ENCODE measurements at places on chromosomes 5 and 9. TPM values are rescaled to one million over a fixed set of nuclear protein-coding genes. Genes with fewer than 3 reads are reported as not detected.

The DMRTA1 gene
- total RNA-seq, result 6.2 TPM

- no peak for DNase-seq
Observed at GRCh38 chr5:176529741-176530141, 7.5 kb downstream of the RNF44 start.

- DNase-seq, result no peak
Observed at GRCh38 chr5:49953-50544, 41.9 kb upstream of the PLEKHG4B start.

DNA sequence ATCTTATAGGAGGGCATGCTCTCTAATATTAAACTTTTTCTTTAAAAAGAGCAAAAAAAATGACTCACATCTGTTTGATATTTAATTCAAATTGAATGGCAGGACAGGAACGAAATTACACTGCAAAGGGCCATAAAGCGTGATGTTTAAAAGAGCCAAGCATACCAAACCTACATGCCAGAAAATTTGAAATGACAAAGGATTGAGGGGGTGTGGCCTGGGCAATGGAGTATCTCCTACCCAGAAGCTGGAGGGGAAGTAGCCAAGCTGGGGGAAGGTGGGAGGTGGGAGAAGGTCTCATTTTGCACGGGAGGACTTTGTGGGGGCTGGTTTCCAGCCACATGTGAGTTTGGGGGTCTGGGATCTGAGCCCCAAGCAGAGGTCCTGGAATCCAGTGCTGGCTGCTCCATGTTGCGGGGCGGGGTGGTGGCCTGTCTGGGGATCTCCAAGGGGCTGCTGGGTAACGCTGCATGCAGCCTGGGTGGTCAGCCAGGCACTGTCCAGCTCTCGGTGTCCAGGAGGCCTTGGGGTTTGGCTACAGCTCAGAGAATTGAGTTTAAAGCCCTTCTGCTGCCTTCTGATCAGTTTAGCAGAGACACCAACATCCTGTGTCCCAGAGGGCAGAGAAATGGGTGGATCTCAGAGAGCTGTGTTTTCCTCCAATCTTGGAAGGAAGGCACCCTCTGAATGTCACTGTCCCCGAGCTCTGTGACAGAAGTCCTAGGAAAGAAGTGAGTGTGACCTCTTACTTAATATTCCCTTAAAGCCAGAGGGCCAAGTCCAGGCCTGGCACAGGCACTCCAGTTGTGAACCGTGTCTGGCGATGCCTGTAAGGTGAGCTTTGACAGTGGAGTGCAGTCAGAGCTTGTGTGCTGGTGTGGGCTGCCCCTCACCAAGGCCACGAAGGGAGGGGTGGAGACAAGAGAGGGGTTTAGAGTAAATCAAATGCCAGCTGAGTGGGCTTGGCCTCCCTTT lies 7.6 kb downstream of the DCANP1 start:
- DNase-seq, result peak; percentile 29

The ORM1 gene
- 22,212 TPM for total RNA-seq

DNA sequence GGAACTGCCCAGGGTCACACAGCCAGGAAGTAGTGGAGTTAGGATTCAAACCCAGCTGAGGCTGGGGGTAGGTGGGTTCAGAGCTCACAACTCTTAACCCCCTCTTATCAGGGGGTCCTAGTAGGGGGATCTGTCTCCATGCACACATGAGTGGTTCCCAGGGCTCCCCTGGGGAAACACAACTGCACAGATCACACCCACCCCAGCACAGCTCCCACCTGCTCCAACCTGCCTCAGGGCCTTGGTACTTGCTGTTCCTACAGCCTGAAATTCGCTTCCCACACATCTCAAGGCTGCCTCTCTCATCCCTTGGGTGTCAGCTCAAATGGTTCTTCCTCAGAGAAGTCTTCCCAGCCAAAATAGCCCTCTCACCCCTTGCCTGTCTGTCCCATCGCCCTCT lies 4.8 kb downstream of the SNCB start:
- DNase-seq, result no peak

The SH3PXD2B gene
- 5.8 TPM for total RNA-seq

GRCh38 chr5:139025651-139026050 lies 150.5 kb upstream of the LRRTM2 start:
- no peak for DNase-seq

DNA sequence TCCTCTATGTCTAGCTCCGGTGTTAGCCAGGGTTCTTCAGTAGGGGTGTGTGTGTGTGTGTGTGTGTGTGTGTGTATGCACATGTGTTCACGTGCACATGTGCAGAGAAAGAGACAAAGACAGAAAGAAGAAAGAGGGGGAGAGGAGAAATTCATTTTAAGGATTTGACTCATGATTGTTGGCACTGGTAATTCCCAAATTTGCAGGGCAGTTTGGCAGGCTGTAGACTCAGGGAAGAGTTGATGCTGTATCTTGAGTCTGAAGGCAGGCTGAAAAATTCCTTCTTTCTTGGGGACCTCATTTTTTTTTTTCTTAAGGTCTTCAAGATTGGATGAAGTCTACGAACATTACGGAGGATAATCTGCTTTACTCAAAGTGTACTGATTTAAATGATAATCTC lies 335.7 kb downstream of the NSG2 start:
- DNase-seq, result no peak

The IFNA13 gene
- total RNA-seq, result not detected

DNA sequence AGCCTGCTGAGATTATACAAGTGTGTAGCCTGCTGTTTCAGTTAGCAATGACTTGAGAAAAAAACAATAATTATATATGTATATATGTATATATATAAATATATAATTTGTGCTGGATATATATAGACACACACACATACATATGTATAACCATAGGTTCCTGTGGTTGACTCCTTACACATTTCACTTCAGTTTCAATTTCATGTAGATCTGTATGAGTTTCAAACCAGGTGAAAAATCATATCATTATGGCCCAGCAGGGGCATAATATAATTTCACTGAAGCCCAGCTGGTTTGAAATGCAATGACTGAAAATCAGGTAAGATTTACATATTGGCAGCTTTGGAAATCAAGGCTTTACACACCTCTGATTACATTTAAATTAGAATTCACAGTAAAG lies 690.4 kb upstream of the CDH18 start:
- DNase-seq, result no peak

The OMD gene
- 0.56 TPM for total RNA-seq

The CCL27 gene
- not detected for total RNA-seq

DNA sequence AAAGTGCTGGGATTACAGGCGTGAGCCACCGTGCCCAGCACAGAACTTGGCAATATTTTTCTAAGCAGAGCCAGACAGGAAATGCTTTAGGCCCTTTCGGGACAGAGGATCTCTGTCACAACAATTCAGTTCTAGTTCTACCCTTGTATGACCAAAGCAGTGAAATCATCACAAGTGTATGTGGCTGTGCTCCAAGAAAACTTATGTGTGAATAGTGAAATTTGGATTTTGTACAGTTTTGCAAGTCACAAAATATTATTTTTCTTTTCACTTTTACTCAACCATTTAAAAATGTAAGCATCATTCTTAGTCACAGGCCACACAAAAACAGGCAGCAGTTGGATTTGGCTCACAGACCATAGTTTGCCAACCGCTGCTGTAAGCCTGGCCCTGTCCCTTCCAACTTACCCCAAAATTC lies 20.4 kb upstream of the PRUNE2 start:
- no peak for DNase-seq

DNA sequence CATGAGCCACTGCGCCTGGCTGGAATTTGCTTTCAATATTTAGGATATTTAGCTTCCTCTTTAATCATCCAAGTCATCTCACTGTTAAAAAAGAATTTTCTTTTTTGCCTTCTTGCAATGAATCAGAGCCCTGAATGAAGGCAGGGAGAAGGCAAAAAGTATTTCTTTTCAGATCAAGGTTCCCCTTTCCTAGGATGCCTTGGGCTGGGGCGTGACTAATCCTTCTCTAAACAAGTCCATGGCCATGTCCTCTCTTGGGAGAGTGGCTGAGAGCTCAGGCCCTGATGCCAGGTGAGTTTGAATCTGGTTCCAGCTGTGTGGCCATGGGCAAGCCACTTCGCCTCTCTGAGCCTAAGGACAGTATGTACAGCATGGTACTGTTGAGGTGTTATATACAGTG lies 84.8 kb upstream of the NEURL1B start:
- DNase-seq, result peak; percentile 7

DNA sequence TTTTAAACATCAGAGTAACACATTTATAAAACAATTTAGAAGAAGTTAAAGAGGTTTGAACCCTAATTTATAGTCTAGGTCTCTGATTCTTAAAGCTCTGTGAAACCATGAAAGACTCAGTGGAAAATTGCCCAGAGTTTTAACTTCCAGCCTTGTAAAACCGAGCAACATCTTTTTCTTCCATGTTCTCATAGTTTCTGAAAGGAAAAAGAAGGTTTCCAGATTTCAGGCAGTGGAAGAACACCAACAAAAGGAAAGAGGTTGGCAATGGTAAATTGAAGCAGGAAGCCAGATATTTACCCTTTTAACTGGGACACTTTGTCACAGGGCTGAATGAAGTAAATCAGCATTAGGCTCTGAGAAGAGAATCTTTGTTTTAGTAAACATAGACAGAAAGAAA lies 1999.3 kb downstream of the MAT2B start:
- DNase-seq, result no peak

GRCh38 chr9:81590688-81591087 lies 98.7 kb downstream of the TLE1 start:
- no peak for DNase-seq

DNA sequence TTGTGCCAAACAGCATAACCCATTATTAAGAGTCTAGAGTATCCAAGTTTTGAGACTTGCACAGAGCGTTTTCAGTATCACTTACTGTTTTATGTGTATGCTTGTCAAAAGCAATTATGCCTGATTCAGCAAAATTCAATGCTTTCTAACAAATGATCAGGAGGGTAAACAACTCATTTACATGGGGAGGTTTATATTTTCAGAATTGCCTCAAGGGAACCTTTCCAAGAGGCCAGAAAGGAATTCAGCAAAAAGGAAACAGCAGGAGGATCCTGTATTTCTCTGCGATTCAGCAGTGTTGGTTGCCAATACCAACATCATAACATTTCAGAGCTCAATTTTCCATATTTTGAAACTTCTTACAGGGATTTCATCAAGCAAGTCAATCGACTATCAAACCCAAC lies 69.3 kb upstream of the DAB2 start:
- no peak for DNase-seq

- no peak for DNase-seq
Observed at GRCh38 chr5:18323891-18324290, 689.6 kb downstream of the TAF11L14 start.

- DNase-seq, result peak; percentile 13
Observed at GRCh38 chr5:132059696-132060500, 557 bp upstream of the IL3 start.

The ADCY2 gene
- total RNA-seq, result not detected

The SLC6A19 gene
- 0.16 TPM for total RNA-seq

DNA sequence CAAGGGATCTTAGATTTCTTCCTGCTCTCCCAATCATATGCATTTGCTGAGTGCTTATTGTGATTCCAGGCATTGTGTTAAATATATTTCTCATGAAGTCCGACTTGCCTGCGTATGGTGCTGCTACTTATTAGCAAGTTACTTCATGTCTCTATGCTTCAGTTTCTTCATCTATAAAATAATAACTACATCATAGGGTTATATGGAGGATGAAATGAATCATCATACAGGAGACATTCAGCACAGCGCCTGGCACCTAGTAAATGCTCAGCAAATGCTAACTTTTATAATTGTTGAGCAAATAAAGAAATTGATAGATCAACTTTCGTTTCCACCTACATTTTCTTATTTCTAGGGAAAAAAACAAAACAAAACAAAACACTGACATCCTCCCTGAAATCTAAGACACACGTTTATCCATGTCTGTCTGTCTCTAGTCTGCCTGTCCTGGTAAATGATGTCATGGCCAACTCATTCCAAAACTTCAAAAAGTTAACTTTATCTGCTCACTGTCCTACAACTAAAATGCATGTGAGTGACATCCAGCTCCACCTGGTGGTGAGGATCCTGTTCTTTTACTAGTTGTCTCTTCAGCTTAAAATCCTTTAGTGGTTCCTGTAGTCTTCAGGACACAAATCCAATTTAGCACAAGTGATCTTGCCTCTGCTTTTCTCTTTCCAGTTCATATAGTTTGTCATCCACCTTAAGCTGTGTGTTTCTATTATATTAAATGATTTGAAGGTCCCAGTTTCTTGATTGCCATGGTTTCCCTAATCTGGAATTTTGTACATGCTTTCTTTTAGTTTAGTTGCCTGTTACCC lies 27.7 kb downstream of the PPP3R2 start:
- no peak for DNase-seq

The TMEM174 gene
- total RNA-seq, result not detected

- DNase-seq, result no peak
Observed at GRCh38 chr9:13209498-13209897, 70.0 kb downstream of the MPDZ start.

DNA sequence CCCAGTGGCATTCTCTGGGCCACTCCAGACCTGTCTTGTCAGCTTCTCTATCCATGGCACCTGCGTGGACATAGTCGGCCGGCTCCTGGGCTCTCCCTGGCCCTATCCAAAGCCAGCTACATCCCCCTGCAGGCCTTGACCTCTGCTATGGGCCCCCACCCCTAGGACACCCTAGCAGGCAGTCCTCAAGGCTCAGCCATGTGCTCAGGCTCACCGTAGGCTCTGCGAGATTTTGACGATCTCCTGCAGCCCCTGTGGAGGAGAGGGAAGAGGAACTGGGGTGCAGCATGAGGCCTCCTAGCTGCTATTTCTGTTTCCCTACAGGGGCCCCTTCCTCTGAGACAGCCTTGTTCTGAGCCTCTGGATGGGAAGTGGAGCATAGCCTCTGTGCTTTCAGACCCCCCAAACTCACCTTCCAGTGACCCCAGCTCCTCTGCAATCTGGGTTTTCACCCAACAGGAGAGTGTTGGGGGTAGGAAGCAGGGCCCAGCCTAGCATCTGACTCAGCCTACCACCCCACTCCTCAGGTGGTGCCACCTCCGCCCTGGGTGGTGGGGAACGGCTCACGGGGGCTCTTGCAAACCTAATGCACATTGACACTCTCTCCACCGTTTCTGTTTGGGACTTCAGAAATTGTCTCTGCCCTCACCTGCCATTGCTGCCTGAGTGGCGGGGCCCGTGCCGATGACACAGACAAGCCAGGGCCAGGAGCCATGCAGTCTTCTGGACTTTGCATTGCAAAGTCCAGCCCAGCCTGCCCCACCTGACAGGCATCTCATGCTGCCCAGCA lies 36.7 kb downstream of the HRH2 start:
- DNase-seq, result peak; percentile 50

GRCh38 chr5:31449174-31449573 lies 82.7 kb downstream of the DROSHA start:
- DNase-seq, result no peak

The DMRT1 gene
- total RNA-seq, result not detected

GRCh38 chr9:121038804-121039203 lies 11.3 kb downstream of the C5 start:
- no peak for DNase-seq

- DNase-seq, result no peak
Observed at GRCh38 chr5:43729846-43730478, 127.0 kb downstream of the NNT start.

GRCh38 chr9:382383-382782 lies 167.7 kb downstream of the DOCK8 start:
- no peak for DNase-seq

- DNase-seq, result no peak
Observed at GRCh38 chr5:77893225-77893860, 117.2 kb upstream of the TBCA start.

- no peak for DNase-seq
Observed at GRCh38 chr5:165201369-165201768, 1696.0 kb downstream of the MAT2B start.

Data from right lobe of liver (tissue), 6 donors.